ENCODE measurements at places on chromosomes 13 and 19.

GRCh38 chr19:3178973-3179738 lies 587 bp downstream of the S1PR4 start:
- DNase-seq, result no peak

- DNase-seq, result no peak
These were observed 100.0 kb downstream of the RNF17 start for GRCh38 chr13:24863748-24864540.

- DNase-seq, result no peak
These were observed 964 bp downstream of the SPINT2 start for GRCh38 chr19:38265213-38265861.

DNA sequence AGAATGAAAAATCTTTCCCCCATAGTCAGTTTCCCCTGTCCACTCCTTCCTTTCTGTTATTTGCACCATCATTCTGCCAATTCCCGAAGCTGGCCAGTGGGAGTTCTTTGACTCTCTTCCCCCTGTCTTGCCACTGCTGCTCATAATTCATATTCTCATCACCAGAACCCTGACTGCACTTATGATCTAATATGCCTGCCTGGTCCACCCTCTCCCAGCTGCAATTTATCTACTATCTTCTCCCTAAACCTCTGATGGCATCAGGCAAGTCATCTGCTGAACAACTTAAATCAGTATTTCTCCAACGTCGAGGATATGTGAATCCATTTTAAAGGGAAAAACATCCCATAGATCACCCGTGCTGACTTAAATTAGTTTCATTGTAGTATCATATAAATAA lies 458.0 kb upstream of the GPC6 start:
- DNase-seq, result no peak

- no peak for DNase-seq
These were observed 122.3 kb downstream of the DNAJC15 start for GRCh38 chr13:43145534-43146196.

DNA sequence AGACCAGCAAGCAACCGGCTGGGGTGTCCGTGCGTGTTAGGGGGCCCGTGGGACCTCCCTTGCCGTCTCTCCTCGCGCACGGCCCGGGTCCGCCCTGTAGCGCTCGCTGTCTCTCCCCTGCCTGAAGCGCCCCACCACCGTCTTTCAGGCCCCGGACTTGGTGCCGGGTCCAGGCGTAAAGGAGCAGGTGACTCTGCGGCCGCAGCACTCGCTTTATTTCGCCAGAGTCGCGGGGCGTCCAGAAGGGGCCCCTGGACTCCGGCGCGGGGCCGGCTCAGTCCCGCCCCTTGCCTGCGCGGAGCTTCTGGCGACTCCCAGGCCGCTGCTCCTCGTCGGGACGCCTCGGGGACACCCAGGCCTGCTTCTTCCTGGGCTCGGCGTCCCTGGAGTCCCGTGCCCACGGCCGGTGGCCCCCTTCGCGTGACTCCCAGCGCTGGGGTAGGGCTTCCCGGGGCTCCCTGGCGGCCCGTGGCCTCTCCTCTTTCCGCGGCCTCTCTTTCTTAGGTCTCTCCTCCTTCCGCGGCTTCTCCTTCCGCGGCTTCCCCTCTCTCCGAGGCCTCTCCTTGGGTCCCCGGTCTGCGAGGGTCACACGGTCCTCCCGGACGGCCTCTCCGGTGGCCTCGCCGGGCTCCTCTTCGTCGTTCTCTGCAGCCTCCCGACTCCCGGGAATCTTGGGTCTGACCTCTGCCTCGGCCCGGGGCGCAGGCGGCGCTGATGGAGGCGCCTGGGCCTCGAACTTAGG lies 3.1 kb downstream of the AMH start:
- DNase-seq, result no peak
